ENCODE measurements at places on chromosomes 16 and 17.

DNA sequence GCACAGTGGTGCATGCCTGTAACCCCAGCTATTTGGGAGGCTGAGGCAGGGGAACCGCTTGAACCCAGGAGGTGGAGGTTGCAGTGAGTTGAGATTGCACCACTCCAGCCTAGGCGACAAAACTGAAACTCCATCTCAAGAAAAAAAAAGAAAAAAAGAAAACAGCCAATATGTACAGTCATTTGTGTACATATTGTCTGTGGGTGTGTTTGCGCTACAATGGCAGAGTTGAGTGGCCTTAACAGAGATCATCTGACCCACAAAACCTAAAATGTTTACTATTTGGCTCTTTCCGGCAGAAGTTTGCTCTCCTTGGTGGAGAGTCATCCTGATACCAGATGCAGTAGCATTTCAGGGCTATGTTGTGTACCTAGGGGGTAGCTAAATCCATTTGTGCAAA, 57.9 kb downstream of the ARSG start:
- no peak for DNase-seq

- DNase-seq, result no peak
Measured at GRCh38 chr17:61317779-61318178, 81.9 kb upstream of the TBX2 start.

DNA sequence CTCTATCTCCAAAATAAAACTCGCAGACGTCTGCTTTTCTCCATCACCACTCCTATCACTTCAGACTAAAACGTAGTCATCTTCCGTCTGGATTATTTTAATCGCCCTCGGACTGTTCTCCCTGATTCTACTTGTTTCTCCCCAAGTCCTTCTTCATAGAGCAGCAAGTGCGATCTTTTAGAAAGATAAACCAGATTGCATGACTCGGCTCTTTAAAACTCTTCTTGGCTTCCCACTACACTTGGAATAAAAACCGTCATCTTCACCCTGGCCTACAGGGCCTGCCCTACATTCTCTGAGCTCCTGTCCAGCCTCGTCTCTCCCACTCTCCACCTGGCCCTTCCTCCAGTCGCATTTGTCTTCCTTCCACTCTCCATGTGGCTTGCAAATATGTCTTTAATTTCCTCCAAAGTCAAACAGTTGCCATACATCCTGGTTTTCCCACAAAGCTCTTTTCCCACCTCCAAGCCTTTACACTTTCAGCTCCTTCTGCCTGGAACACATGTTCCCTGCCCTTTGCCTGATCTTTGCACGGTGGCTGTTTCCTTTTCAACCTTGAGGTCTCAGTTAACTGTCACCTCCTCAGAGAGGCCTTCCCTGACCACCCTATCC, 70.5 kb upstream of the DHX40 start:
- no peak for DNase-seq

DNA sequence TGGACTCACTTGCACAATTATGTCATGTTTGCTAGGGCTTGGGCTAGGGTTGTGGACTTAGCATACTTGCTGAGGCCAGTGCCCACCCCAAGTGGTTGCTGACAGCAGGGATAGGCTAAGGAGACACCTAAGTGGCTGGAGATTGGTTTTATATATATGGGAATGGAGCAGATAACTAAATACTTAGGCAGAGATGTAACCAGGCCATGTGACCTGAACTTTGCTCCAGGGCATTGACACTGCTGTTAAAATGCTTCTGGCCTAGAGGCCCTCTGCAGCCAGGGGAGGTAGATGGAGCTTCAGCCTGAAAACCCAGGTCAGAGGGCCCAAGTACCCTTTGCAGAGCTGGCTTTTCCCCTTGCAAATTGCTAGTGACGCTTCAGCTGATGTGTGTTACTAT, 1.4 kb upstream of the ITGB3 start:
- no peak for DNase-seq

DNA sequence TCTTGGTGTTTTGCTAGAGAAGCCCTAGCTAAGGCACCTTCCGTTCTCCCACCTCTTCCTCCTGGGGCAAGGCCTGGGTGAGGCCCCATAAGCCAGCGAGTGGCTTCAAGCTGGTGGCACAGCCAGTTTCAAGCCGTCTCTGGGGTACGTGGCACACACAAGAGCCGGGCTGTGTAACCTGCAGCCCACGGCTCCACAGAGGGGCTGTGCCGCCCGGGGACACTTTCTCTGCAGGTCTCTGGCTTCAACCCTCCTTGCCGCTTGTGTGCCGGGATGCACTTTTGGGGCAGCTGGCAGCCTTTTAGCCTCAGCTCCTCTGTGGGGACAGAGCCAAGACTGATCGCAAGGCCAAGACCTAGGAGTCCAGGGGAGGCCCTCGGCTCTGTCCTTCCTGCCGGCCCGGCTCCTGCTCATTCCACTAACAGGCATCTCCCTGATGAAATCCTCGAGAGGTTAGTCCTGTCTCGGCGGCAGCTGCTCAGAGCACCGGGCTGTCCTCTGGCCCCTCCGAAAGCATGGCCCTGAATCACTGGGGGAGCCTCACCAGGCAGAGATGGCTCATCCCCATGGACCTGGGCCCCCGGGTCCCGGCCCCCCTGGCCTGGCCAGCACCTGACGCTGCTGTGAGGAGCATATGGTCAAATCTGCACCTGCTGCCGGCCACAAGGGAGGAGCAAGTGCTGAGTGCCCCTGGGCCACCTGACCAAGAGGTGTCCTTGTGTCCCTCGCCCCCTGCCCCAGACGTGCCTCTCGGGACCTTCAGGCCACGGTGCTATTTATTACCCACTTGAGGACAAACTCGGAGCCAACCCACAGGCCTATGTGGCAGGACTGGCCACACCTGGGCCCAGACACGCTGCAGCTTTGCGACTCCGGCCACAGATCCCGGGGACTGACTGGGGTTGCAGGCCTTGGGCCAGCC, 98.5 kb downstream of the METRNL start:
- DNase-seq, result no peak

- peak; percentile 43 for DNase-seq
Measured at GRCh38 chr17:36524428-36524876, 10.2 kb downstream of the MYO19 start.

- DNase-seq, result no peak
Measured at GRCh38 chr17:9444687-9445086, 130.9 kb downstream of the STX8 start.

- DNase-seq, result no peak
Measured at GRCh38 chr17:2427215-2427614, 26.4 kb upstream of the MNT start.

DNA sequence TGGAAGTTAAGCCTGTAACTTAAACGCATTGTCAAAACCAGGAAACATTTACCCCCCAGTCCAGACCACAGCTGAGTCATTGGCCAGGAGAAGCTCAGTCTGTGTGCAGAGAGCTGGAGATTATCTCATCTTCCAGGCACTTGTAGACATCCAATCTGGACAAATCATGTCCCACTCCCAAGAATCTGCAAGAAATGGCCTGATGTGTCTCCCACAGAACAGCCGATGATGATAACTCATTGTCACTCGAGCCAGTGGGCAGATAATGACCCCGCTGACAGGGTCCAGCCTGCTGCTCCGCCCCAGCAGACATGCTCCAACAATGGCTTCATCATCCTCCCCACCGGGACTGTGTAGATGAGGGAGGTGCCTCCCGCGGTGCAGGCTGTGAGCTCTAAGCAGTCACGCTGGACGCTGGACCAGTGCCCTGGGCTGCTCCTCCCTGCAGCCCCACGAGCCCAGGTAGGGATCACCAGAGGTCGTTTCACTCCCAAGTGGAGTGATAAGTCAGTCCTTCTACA, 322.5 kb downstream of the C16orf95 start:
- DNase-seq, result no peak

DNA sequence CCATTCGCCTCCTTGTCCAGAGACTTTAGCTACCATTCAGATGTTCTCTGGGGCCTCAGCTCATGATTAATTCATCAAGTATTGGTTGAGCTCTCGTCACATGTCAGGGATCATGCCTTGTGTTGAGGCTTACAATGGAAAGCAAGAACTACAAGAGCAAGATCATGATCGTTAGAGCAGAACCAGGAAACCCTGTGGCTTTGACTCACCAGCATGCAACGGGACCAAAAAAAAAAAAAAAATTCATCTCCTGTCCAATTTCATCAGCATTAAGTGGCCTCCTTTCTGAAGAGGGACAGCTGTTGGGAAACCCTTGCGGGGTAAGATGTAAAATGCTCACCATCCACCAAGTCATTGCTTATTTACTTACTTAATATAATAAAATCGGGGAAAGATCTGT, 12.1 kb upstream of the USP10 start:
- DNase-seq, result peak; percentile 37

DNA sequence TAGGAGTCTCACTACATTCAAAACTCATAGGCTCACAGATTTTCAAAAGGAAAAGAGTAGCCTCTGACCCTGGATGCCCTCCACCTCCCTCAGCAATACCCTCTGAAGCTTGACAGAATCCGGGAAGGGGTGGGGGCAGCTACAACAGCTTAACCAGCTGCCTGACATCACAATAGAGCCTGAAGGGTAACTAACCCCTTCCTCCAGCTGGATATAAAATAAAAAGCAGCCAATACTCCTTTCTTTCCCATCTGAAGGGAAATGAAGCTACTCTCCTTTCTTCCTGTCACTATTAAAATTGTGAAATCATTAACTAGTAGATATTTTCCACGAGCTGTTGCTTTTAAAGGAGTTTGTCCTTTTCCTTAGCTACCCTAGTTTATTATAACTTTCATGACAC, 24.0 kb downstream of the USP31 start:
- DNase-seq, result no peak

DNA sequence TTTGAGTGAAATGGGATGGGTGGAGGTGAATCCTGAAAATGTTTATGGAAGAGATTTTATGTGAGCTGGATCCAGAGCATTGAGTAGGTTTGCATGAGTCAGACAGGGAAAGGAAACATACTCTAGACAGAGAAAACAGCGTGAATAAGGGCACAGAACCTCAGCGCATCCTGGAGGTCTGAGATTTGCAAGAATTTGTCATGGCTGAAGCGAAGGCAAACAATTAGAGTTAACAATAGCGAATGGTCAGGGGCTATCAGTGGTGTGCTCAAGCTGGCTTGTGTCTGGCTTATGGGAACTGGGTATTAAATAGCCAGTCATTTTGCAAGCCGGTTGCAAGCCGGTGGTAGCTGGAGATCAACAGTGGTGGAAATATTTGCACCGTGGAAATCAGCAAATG, 36.4 kb downstream of the MAP2K6 start:
- no peak for DNase-seq

DNA sequence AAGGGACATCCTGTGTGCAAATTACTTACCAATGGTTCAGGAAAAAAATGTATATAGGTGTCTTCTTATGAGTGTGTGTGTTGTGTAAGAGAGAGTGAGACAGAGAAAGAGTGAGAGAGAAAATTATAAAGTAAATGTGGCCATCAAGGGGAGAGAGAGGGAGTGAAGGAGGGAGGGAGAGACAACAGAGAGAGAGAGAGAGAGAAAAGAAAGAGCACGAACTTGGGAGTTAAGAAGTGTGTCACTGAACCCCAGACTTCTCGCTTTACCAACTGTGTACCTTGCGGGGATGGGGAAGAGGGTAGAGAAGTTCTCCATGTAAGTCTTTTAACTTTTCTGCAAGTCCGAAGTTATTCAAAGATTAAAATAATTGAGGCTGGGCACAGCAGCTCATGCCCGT, 28.8 kb upstream of the ARL4D start:
- no peak for DNase-seq

DNA sequence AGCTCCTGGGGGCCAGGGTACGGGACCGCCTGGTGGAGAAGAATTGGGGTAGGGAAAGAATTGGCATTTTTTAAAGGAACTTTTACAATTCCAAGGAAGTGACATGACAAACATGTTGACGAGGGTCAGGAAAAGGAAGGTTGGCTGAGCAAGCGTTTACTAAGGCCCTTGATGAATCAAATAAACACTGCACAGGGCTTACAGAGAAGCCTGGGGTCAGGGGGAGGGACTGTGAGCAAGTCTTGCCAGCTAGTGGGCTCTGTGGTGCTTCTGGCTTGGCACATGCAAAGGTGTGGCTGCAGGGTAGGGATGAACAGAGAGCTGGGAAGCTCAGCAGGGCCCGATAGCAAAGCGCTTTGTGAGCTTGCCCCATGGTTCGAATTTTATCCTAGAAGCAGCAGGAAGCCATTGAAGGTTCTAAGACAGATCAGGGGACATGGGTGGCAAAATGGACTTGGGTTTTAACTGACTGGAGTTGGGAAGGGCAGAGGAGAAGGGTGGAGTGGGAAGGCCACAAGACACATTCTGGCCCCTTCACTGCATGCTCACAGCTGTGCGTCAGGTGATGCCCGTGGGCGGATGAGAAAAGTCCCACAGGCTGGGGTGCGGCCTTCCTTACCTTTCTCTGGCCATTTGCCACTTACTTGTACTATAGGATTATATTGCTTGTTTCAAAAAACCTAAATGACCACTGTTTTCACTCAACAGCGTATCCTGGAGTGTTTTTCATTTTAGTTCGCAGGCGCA, 117.8 kb downstream of the SOCS1 start:
- DNase-seq, result no peak

DNA sequence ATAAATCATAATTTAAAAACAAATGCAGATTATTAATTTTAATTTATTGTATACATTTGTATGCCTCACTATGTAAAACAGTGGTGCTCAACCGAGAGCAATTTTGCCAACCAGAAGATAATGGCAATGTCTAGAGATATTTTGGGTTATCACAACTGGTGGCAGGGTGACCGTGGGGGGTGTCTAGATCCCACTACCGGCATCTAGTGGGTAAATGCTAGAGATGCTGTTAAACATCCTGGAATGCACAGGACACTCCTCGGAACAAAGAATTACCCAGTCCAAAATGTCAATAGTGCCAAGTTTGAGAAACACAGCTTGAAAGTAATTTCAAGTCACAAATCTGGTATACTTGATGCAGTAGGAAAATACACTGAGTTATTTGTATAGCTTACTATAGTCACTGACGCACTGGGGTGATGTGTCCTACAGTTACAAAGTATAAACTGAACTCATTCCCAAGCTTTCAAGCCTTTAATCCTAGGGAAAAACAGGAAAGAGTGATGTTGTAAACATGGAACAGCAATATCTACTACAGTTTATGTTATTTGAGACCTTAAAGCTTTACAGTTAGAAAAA, 133.5 kb downstream of the BRIP1 start:
- no peak for DNase-seq

DNA sequence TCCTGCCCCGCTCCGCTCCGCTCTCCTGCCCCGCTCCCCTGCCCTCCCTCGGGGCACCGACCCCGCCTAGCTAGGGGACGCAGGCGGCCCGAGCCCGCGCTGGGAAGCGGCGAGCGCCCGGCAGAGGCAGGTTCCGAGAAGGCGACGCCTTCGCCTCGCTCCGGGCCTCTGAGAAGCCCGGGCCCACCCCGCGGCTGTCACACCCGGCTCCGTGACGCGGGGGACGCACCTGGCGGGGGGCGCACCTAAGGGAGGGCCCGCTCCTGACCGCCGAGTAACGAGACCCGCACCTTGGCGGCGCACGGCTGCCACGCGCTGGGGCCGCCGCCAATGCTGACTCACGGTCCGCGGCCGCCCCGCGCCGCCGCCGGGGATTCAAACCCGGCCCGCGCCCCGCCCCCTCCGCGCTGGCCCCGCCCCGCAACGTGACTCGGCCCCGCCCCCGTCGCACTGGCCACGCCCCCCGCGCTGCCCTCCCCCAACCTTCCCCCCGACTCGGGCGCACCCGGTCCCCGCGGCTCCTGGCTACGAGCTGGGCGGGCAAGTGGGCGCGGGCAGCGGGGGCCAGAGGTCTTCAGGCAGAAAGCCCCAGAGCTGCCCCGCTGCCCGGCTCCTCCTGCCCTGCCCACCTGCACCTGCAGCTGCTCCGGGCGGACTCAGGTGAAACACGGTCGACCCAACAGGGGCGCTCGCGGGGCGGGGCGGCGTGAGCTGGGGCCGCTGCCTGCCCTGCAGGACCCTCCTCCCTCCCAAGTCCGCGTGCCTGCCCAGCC, 27.8 kb downstream of the GNPTG start:
- DNase-seq, result peak; percentile 65

All from RKO (cell line).